ENCODE measurements at places on chromosomes 5 and 9.

GRCh38 chr5:95241635-95242034 is 43.3 kb downstream of the MCTP1 start:
- DNase-seq: no peak

- no peak for DNase-seq
Measured at GRCh38 chr5:18732556-18733479, 1098.6 kb downstream of the TAF11L14 start.

GRCh38 chr9:105053209-105053652 is 125.3 kb upstream of the ABCA1 start:
- peak; percentile 83 for DNase-seq

GRCh38 chr9:73095425-73095824 is 56.2 kb upstream of the ANXA1 start:
- no peak for DNase-seq

GRCh38 chr5:14732991-14733390 is 68.5 kb downstream of the OTULIN start:
- DNase-seq: no peak

- no peak for DNase-seq
Measured at GRCh38 chr9:85523202-85523601, 218.6 kb downstream of the AGTPBP1 start.
